ENCODE measurements at places on chromosomes 13 and 19.

DNA sequence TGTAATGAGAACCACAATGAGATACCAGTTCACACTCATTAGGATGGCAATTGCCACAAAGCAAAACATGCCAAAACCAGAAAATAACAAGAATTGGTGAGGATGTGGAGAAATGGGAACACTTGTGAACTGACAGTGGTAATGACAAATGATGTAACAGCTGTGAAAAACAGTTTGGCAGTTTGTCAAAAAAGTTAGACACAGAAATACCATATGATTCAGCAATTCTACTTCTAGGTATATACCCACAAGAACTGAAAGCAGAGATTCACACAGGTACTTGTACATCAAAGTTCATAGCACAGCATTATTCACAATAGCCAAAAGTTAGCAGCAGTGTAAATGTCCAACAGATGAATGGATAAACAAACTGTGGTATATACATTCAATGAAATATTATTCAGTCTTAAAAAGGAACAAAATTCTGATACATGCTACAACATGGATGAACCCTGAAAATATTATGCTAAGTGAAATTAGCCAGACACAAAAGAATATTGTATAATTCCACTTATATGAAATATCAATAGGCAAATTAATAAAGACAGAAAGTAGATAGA is 96.5 kb downstream of the UGGT2 start:
- DNase-seq: peak; percentile 11

DNA sequence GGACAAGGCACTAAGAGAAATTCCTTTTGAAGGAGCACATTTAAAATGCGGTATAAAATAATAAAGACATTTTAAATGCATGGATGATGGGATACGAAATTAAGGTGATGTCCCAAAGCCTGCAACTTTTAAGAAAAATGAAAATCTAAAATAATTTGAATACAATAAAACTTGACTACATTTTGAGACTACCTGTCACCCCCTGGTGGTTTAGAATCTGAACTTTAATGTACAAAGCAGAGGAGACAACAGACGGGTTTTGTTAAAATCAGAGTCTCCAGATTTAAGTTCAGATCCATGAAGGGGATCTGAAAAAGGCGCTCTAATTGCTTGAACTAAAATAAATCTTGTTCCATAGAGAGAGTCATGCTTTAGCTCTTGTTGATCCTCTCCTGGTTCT is 1129.3 kb upstream of the PCDH20 start:
- no peak for DNase-seq

DNA sequence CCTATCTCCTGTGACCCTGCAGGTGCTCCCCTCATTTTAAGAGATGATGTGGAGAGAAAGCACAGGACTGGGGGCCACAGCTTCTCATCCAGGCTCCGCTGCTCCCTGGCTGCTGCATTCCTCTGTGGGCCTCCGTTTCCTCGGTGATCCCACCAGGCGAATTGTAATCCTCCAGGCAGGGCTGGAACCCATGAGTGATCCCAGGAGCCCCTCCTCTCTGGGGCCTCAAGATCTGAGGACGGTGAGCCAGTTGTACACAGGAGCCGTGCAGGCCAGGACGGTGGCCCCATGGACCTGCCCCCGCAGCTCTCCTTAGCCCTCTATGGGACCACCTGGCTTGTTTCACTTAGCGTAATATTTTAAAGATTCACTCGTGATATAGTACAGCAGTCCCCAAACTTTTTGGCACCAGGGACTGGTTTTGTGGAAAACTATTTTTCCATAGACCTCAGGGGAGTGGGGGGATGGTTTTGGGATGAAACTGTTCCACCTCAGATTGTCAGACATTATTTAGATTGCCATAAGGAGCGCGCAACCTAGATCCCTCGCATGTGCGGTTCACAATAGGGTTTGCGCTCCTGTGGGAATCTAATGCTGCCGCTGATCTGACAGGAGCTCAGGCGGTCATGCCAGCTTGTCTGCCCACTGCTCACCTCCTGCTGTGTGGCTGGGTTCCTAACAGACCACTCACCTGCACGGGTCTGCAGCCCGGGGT is 5.6 kb downstream of the FFAR3 start:
- DNase-seq: no peak

- no peak for DNase-seq
Observed at GRCh38 chr13:22893204-22893603, 287.6 kb upstream of the SGCG start.

DNA sequence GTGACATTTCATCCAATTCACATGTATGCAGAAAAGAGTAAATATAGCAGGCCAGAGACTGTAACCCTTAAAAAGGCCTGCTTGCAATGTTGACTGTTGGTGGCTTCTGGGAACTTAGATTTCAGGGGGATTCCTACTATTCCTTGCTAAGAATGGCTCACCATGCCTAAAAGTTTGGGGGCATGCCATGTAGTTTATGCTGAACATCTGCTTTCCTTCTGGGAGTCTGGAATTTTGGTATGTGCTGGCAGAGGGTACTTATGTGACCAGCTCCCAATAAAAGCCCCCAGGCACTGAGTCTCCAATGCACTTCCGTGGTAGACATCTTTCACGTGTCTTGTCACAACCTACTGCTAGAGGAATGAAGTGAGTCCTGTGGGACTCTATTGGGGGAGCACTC is 88.4 kb upstream of the PCDH8 start:
- no peak for DNase-seq

DNA sequence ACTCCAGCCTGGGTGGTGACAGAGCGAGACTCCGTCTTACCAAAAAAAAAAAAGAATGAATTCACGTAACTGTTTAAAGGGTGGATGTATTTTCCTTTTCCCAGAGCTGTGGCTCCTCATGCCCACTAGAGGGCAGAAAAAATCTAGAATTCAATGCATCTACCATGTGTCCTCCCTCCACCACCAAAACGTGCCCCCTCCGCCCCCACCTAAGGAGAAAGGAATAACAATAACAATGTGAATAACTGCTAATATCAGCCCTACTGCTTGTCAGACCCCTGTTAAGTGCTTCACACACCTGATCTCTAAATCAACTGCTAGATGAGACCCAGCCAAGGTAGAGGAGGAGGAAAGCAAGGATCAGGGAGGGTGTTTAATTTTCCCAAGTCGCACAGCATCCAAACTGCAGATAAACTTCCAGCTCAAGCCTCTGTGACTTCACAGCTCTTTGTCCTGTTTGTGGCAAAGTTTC is 20.2 kb upstream of the PNMA8B start:
- DNase-seq: peak; percentile 44

DNA sequence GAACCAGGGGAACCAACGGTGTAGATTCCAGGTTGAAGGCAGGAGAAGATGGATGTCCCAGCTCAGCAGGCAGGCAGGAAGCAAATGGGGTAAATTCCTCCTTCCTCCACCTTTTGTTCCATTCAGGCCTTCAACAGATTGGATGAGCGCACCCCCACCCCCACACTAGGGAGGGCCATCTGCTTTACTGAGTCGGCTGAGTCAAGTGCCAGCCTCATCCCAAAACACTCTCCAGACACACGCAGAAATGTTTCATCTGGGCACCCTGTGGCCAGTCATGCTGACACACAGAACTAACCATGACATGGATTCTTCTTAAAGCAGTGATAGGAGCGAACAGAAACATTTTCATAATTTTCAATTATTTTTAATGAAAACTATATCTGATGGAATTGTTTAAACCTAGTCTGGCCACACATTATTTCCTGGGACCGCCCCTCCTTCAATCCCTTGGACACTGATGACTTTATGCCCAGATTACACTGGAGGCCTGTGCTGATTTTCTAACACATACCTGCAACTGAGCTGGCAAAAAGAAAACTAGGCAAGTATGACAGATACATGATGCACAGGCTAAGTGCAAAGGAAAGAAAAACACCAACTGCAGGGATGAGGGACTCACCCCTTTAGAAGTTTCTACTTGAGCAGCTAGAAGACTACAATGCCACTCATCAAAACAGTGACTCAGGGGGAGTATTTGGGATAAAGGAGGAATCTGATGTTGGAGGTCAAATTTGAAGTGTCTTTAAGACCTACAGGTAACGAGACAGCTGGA is 154.2 kb downstream of the TNFRSF19 start:
- no peak for DNase-seq

- no peak for DNase-seq
Observed at GRCh38 chr19:13255041-13255718, 105.0 kb downstream of the IER2 start.

DNA sequence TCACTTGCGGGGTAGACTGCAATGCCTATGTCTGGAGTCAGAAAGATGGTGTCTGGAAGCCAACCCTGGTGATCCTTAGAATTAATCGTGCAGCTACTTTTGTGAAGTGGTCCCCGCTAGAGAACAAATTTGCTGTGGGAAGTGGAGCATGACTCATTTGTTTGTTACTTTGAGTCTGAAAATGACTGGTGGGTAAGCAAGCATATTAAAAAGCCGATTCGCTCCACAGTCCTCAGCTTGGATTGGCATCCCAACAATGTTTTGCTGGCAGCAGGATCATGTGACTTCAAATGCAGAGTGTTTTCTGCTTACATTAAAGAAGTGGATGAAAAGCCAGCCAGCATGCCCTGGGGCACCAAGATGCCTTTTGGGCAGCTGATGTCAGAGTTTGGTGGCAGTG is 9.5 kb upstream of the ERVV-1 start:
- DNase-seq: no peak

DNA sequence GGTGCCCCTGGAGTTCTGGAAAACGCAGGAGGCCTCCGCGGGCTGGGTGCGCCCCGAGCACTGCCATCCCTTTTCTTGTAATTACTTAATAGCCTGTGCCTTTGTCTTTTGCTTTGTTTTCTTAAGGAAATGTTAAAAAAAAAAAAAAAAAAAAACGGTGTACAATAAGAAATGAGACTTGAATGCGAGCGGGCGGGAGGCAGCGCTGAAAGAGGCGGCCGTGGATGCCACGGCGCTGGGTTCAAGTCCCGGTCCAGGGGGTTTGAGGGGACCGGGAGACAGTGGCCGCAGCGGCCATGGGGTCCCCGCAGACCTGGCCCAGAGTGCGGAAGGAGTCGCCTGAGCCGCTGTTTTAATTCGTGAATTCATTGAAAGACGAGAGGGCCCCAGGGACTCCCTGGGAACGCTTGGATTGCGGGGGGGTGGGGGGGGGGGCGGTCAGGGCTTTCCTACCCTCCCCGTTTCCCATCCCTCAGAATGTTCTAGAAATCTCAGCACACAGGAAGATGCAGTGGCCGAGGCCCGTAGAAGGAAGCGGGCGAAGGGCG is 349.2 kb upstream of the ARGLU1 start:
- DNase-seq: no peak

DNA sequence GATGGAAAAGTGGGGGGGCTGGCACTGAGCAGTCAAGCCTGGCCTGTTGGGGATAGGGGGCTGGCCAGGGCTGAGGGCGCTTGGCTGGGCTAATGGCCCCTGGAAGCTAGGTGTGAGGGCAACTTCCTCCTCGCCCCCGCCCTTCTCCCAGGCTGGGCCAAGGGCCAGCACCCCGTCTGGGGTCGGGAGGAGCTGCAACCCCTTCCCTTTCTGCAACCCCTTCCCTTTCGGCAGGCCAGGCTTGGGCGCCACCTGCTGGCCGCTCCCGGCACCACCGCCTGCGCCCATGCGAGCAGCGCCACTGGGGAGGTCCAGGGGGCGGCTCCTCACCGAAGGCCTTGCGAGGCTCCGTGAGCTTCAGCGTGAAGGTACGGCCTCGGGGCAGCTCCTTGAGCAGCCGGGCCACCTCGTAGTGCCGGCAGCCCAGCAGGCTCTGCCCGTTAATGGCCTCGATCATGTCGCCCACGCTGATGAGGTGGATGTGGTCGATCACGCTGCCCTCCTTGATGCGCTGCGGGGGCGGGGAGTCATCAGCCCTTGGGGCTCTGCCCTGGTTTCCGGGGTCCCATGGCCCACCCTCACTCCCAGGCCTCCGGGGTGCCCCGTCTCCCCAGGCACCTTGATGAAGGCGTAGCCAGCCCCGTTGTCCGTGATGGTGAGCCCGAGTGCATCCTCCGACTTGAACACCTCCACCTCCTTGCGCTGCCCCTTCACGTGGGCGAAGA is 5.0 kb upstream of the PTGER1 start:
- peak; percentile 23 for DNase-seq

DNA sequence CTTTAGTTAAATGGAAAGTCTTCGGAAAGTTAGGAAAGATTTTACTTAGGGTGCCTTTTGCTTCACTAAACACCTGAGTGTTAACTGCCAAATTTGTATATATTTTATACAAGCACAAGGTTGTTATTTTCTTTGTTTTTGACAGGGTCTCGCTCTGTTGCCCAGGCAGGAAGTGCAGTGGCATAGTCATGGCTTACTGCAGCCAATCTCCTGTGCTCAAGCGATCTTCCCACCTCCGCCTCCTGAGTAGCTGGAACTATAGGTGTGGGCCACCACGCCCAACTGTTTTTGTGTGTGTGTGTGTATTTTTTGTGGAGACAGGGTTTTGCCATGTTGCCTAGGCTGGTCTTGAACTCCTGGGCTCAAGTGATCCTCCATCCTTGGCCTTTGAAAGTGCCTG is 16.2 kb downstream of the KCTD4 start:
- DNase-seq: no peak

GRCh38 chr13:90933097-90933826 is 414.2 kb upstream of the MIR17HG start:
- no peak for DNase-seq

DNA sequence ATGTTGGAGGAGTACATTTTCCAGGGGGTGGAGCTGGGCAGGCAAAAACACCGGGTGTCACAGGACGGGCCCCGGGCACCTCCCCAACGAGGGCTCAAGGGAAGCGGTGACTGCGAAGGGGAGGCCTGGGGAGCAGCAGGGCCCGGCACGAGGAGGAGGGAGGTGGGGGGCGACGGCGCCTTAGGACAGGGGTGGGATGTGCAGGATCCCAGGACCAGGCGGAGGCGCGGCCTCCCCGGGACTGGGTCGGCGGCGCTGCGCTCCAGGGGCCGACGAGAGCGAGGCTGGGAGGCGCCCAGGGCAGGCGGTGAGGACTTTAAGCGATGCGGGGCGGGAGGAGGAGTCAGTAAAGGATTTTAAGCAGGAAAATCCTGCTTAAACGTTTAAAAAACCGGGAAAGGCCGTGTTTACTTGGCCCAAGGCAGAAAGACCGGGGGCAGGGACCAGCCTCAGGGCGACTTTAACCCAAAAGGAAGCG is 427 bp downstream of the ZNF160 start:
- DNase-seq: peak; percentile 56

DNA sequence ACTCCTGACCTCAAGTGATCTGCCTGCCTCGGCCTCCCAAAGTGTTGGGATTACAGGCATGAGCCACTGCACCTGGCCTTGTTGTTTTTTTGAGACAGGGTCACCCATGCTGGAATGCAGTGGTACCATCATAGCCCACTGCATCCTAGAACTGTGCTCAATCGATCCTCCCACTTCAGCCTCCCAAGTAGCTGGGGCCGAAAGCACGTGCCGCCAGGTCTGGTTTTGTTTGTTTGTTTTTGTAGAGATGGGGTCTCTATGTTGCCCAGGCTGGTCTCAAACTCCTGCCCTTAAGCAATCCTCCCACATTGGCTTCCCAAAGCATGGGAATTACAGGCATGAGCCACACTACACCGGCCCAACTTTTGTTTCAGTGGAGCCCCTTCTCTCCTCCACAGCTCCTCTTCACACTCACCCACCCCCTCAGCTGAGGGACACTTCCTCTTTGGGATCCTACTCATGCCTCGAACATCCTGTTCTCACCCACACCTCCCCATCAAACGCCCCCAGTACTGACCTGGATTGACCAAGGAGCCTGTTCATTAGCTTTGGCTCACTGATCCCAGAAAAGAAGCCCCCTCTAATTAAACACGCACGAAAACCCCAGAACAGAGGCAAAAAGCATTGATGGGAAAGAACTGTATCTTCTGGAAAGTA is 12.8 kb upstream of the CERS4 start:
- no peak for DNase-seq

Measured in EL (cell line).